ENCODE measurements at places on chromosomes 16 and 17.

GRCh38 chr17:38444151-38444550 lies 15.9 kb downstream of the ARHGAP23 start:
- peak; percentile 98 for DNase-seq

GRCh38 chr17:63699638-63700527 lies at the start of gene LIMD2:
Gene LIMD2, minus strand, starts transcription at chr17:63700125. Its CDS starts 827 bp downstream, at chr17:63699298.
- no peak for DNase-seq

DNA sequence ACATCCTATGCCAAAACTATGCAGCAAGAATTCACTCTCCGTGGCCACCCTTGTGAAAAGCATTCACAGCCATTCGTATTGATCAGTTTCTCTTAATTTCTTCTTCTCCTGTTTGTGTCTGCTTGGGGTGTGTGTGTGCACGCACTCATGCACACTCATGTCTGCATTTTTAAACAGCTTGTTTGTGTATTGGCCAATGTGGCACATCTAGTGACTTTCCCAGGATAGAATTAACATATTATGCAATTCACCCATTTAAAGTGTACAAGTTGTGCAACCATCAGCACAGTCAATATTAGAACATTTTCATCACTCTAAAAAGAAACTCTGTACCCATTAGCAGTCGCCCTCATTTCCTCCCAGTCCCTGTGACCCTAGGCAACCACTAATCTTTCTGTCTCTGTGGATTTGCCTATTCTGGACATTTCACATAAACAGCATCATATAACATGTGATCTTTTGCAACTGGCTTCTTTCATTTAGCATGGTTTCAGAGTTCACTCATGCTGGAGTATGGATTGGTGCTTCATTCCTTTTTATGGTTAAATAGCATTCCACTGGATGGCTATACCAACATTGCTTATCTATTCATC lies 20.1 kb downstream of the IRX3 start:
- DNase-seq = no peak

DNA sequence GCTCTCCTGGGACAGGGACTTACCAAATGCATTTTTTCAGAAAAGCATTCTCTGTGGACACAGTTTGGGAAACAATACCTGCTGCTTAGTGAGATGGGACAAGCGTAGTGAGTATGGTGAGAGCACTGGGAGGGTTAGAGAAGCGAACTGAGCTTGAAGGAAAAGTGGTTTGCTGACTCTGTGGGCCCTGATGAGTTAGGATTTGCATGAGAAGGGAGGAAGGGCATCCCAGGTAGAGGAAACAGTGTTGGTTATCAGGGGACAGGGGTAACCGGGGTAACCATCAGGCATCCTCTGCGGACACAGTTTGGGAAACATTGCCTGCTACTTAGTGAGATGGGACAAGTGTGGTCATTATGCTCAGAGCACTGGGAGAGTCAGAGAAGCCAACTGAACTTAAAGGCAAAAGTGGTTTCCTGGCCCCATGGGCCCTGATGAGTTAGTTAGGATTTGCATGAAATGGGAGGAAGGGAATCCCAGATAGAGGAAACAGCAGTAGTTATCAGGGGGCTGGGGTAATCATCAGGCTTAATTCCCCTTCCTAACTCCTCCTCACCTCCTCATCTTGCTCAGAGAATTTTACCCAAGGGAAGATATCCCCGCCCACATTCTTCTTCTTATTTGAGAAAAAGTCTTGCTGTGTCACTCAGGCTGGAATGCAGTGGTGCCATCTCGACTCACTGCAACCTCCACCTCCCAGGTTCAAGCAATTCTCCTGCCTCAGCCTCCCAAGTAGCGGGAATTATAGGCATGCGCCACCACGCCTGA lies 319.3 kb downstream of the RBFOX1 start:
- no peak for DNase-seq

GRCh38 chr16:48969611-48970010 lies 312.0 kb downstream of the CBLN1 start:
- DNase-seq = no peak

DNA sequence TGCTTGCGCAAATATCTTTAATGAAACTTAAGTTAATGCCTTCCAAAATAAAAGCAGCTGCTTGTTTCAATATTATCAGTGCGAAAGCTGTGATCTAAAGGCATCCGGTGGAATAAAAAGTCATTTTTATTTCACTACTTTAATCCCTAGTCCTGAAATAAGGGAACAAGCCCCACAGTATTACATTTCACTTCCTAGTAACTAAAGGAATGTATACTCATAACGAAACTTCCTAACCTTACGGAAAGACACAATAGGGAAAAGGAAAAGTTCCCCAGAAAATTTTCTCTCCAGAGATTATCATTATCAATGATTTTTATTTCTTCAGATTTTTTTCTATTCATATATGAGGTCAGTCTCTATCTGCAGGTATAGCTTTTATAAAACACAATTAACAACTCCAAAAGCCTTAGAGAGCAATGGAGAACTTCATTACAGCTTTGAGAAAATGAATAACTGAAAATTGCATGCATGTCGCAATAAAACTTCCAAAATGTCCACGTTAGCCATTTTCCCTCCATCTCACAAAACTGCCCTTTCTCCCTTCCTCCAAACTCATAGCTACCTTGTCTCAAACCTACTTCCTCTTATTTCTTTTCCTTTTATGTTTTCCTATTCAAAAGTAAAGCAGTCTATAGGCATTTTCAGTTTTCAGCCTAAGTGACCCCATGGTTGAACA lies 154.3 kb upstream of the MED13 start:
- no peak for DNase-seq

DNA sequence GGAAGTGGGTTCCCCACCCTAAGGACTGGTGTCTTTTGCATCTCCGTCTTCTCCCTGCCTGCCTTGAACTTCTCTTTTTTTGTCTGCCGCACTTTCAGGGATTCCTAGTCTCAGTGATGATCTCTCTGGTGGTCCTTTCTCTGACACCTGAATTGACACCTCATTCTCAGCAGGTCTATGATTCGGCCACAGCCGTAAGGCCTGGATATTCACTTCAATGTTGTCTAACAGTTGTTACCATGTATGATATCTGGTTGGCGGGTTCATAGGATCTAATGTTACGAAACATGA lies 25.1 kb upstream of the SLC47A1 start:
- DNase-seq = no peak

GRCh38 chr16:89822188-89823086 lies 5.8 kb upstream of the SPIRE2 start:
- peak; percentile 44 for DNase-seq

GRCh38 chr17:35229638-35230037 lies 13.2 kb upstream of the SLFN5 start:
- DNase-seq = no peak

Data from HT-29 (cell line).